HuH-7 (cell line): ENCODE measurements at places on chromosomes 13 and 19.

DNA sequence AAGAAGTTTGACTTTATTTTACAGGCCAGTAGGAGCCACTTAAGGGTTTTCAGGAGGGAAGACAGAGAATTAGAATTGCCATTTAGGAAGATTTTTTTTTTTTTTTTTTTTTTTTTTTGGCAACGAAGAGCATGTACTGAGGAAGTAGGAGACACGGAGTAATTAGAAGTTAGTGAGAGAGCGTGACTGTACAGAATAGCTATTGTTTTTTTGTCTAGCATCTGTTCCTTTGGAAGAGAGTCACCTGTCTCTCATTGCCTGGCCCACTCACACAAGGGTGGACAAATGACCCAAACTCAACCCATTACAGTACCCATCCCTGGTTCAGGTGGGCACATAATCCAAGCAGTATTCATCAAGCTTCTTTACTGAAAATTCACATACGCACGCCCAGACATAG, 166.7 kb downstream of the LACC1 start:
- no peak for DNase-seq

DNA sequence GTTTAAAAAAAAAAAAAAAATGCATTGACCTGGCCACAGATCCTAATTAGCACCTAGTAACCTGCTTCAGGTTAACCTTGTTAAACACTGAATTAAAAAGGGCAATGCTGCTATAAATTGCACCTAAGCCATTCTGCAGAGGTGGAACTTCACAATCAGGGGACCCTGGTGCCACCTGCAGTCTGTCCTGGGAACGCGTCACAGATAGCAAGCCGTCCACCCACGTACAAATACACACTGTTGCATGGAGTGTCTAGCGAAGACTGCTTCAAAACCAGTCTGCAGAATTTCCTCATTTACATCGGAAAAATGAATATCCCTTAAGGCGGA, 169.3 kb downstream of the COL4A1 start:
- DNase-seq = peak; percentile 30

GRCh38 chr19:54168174-54168917, 4.6 kb downstream of the TMC4 start:
- DNase-seq = peak; percentile 91

- no peak for DNase-seq
These were observed 923 bp downstream of the DOCK9 start for GRCh38 chr13:98976941-98977340.

DNA sequence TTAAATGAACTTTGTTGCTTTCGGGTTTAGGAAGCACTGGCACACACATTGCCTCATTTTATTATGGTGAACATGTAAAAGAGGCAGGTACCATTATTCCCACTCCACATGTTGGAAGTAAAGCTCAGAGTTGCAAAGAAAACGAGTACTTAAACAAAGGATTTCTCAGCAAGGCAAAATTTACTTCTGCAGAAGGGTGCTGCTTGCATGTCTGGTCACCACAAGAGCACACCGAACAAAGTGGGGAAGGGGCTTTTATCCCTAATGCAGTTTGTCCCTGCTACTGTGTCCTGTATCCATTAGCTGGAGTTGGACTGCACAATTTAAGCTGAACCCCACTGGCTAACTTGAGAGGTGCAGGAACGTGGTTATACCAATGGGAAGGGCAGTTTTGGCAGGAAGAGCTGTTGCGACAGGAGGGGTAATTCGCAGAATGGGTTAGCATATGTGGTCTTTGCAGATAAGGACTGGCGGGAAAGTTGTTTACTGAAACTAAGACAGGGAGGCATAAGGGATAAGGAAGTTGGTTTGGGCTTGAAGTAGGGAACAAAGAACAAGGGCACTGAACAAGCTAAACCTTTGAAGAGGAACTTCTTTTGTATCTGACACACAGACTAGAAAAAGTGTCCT, 545.5 kb downstream of the UQCRFS1 start:
- no peak for DNase-seq

- no peak for DNase-seq
These were observed 3.5 kb downstream of the KLF2 start for GRCh38 chr19:16327911-16328823.

- peak; percentile 49 for DNase-seq
These were observed 21.0 kb upstream of the SPRY2 start for GRCh38 chr13:80361883-80362327.

DNA sequence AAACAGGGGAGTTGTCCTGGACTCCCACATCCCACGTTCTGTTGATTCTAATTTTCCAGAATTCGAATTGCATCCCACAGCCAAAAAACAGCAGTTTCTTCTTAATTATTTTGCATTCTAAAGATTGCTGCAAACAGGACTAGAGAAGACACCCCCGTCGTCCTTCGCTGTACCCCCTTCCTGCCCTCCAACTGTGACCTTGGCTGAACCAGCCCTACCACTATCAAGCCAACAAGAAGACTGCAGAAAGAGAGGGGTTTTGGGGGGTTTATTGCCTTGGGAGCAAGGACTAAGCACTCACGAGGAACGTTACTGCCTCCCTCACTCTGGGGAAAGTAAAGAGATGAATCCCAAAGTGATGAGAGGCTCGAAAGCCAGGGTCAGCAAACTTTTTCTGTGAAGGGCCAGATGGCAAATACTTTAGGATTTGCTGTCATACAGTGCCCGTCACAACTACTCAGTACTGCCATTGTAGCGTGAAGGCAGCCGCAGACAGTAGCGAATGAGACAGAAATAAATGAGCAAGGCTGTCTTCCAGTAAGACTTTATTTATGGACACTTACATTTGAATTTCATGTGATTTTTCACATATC, 32.5 kb upstream of the KATNAL1 start:
- no peak for DNase-seq

GRCh38 chr13:93959796-93960533, 519.5 kb downstream of the DCT start:
- no peak for DNase-seq

GRCh38 chr13:24264976-24265375, 44.4 kb upstream of the C1QTNF9 start:
- DNase-seq = no peak

DNA sequence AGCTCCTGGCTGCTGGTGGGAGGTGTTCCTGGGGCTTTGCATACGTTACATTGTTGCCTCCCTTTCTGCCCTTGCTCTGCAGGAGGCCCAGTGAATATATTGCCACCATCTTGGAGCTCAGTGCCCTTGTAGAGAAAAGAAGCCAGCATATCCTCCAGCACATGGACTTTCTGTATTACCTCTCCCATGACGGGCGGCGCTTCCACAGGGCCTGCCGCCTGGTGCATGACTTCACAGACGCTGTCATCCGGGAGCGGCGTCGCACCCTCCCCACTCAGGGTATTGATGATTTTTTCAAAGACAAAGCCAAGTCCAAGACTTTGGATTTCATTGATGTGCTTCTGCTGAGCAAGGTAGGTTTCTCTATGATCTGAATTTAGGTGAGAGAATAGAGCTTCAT, 10.5 kb downstream of the CYP4F12 start:
- no peak for DNase-seq

DNA sequence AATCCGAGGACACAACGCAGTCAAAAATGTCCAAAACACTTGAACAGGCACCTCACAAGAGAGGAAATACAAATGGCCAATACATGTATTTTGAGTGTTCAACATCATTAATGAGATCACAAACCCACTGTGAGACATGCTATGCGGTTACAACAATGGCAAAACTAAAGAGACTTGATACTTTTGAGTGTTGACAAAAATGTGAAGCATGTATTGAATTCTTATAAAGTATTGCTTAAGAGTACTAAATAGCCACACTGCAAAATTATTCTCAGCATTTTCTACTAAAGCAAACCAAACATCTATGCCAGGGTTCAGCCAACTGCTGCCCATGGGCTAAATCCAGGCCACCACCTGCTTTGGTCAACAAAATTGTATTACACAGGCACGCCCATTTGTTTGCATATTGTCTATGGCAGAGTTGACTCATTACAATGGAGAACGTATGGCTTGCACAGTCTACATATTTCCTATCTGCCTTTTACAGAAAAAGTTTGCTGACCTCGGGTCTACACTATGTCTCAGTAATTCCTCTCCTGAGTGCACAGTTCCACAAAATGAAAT, 135.3 kb downstream of the B3GLCT start:
- no peak for DNase-seq

DNA sequence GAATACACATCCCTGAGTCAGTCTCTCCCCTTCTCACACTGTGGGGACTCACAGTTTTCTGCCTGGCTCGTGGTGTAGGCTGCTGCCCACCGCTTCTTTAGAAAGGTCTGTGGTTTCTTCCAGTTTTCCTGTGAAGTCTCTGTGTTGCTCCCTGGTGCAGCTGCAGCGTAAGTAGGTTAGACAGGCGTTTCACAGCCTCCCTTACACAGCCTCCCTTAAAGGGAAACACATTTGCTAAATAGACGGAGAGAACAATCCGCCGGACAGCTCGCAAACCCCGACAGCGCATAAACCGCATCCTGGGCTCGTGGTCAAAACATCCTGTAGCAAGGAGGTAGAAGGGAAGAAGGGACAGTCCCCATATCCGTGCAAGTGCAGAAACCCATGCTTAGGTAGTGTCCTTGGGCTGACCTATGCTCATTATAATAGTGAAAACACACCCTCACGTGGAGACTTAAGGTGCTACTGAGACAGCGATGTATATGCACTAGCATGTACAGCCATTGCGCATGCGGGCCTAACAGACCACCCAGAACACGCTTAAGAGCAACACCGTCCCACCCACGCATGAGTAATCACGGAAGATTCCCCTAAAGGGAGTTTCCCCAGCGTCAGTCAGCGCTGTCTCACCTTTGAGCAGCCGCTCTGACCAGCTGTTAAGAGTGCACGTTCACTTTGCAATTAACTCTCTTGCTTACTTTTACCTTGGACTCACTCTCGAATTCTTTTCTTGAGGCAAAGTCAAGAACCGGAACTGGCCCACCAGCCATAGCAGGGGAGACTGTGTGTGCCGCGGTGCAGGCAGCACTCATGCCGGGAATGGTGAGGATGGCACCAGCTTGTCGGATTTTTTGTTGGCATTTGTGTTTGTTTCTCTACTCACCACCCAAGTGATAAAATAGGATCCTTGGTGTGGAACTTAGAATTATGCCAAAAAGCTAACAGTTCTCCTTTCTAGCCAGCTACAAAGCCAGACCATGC, 16.6 kb downstream of the SIGLEC8 start:
- DNase-seq = no peak

GRCh38 chr13:113936166-113936965, 37.5 kb downstream of the C13orf46 start:
- DNase-seq = no peak
